ENCODE measurements at places on chromosomes 2 and 18.

GRCh38 chr2:23746141-23746863 lies 180.6 kb downstream of the ATAD2B start:
- DNase-seq: no peak

- DNase-seq: no peak
Observed at GRCh38 chr2:176483476-176483875, 214.2 kb downstream of the MTX2 start.

DNA sequence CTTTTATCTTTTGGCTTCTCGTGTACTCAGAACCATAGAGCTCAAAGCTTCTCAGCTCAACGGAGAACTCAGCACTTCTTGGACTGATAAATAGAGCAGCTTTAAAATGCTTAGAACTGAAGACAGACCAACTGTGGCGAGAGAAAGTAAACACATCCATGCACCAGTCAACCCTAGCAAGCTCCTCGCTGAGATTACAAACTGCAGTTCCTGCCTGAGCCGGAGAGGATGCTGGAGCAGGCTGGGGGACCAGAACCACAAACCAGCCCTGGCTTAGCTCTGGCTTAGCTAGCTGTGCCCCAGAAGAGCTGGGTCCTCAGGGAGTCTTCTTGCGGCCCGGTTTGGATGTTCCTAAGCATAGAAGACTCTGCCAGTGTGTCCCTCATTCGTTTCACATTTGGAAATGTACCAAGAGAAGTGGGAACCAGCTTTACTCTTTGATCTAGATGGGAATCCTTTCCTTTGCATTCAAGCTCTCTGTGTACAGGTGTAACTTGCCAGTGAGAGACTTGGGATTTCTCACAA lies 5.6 kb downstream of the PAX8 start:
- DNase-seq: no peak

- DNase-seq: no peak
Observed at GRCh38 chr2:20232837-20233207, 7.9 kb upstream of the SDC1 start.
